Stimulated activated CD8-positive, alpha-beta memory T cell treated with anti-CD3 and anti-CD28 coated beads, Interleukin-7, amount 100 ng/mL, for 48 hours (primary cell): ENCODE measurements at places on chromosomes 7 and 10.

DNA sequence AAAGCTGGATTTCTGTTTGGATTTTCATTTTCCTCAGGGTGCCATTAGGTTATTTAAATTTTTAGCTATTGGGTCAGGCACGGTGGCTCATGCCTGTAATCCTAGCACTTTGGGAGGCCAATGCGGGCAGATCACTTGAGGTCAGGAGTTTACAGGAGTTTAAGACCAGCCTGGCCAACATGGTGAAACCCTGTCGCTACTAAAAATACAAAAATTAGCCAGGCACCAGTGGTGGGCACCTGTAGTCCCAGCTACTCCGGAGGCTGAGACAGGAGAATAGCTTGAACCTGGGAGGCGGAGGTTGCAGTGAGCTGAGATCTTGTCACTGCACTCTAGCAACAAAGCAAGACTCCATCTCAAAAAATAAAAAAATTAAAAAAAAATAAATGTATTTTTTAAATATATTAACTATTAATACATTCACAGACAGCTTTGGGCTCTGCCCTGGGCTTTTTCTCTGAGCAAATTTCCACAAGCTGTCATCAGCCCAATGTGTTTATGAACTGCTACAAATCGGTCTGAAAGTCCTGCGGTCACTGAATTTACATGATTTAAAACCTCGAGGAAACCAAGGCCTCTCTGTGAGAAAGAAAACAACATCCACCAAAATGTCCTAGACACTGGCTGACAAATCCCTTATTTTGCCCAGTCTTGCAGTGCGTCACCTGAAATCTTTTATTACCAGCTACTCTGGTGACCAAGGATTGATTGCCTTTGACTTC lies 19.2 kb upstream of the PLEKHS1 start:
- DNase-seq = no peak

- no peak for DNase-seq
Observed at GRCh38 chr10:3777981-3778691, 6.9 kb downstream of the KLF6 start.

GRCh38 chr7:35738889-35739288 lies 44.0 kb upstream of the HERPUD2 start:
- DNase-seq = no peak

GRCh38 chr10:18303851-18304801 lies 163.9 kb downstream of the CACNB2 start:
- DNase-seq = no peak
